ENCODE measurements at places on chromosomes 1 and 21.

- DNase-seq = no peak
These were observed 12.8 kb upstream of the CAMK1G start for GRCh38 chr1:209570743-209571142.

DNA sequence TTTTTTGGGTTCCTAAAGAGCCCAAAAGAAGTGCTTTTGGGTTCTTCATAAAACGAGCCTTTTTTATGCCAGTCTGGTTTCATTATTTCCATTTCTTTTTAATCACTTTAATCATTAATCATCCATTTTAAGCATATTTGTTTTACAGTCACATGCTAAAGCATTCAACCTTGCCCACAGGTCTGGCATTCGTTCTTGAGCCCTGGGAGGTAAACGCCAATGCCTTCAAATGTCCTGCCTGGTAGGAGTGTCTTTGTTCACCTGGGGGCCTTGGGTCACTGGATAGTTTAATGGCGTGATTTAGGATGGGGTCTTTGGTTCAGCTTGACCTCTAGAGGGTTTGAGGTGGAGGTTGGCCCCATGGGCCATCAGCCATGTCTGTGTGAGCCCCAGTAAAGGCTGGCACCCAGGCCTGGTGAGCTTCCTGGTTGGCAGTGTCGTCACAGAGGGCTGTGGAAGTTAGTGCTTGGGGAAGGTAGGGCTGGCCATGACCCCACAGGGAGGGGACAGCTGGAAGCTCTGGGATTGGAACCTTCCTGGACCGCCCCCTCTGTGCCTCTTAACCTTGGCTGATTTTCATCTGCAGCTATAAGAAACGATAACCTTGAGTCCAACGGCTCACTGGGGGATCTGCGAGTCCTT is 20.2 kb downstream of the C1orf174 start:
- no peak for DNase-seq

- DNase-seq = no peak
These were observed 54.9 kb downstream of the ADAMTS1 start for GRCh38 chr21:26790296-26790695.

DNA sequence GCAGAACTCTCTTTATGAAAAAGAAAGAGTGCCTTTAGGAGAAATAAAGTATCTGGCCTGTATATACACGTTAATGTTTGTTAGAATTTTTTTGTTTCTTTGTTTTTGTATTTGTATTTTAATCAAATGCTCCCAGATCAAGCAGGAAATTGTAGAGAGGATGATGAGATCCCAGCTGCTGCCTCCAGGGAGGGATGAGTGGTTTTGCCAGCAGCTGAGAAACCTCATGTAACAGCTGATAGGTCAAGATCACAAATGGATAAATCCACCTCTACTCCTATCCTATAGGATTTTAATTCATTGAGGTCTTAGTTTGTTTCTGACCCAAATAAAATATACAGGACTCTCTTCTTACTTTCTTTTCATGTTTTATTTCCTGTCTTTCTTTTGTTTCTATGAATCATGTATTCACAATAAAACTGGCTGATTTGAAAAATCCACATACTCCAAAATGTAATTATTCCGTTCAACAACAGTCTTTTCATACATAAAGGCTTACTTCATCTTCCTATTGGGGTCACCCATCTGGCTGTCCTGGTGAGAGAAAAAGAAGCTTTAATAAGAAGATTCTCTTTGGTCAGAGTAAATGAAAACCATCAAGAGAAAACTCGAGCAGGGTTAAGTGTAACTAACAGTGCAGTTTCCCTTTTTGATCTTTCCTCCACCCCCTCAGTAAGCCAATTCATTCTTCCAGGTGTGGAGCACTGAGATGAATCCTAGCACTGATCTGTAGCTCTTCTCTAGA is 129.3 kb upstream of the PLPPR5 start:
- no peak for DNase-seq

DNA sequence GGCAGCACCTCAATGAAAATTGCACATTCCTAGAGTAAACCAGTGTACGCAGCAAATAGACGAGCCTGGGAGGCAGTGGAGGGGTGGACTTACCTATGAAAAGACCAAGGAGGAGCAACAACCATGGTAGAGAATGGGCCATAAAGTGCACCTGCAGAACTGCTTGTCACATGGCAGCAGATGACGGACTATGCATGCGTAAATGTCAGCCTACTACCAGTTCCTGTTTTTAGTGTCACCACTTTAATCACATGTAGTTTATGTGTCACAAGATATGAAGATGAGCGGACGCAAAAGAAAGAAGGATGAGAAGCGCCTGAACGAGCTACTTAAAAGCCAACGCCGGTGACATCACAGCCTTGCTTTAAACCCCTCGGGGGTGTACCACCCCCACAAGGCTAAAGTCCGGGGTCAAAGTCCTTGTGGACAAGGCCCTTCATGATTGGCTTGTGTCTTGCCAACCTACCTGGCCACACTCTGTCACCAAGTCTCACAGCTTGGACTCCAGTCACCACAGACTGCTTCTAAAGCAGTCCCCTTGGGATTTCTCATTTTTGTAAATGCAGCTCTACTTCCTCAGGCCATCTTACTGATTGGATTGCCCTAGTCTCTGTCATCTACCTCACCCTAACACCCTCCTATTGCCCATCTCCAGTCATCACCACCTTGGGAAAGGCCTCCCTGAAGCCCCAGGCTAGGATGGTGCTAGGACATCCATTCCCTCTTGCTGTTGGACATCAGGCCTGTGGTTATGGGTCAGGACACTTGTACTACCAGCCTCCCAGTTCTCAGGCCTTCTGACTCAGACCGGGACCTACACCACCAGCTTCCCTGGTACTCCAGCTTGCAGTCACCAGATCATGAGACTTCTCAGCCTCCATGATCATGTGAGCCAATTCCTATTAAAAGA is 6.0 kb upstream of the LY9 start:
- DNase-seq = no peak

DNA sequence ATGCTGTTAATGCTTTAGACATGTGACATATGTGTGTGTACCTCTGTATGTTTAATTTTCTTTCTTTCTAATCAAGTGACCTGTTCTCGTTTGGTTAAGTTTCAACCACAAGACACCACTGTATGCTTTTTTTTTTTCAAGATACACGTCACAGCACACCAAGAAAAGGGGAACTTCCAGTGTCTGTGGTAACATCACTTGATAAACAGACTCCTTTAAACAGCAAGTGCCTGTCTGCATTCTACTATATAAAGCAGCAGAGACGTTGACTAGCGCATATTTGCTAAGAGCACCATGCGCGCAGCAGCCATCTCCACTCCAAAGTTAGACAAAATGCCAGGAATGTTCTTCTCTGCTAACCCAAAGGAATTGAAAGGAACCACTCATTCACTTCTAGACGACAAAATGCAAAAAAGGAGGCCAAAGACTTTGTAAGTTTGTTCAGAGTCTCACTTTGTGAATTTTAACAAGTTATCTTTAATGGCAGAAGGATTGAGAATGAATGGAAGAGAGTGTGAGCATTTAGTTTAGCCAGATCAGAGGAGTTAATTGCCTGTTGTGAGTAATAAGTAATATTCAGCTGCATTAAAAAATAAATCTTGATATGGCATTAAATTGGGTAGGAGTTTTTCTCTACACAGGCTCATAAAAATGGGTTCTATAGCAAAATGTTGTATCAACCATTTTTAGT is at the start of gene RGS1:
TSS of gene RGS1 (plus strand) at position 275 of the 691 bp plus-strand sequence. CDS start at position 295, 20 bp downstream.
- no peak for DNase-seq

- DNase-seq = peak; percentile 51
These were observed 31.1 kb upstream of the ZBTB40 start for GRCh38 chr1:22420455-22421053.

DNA sequence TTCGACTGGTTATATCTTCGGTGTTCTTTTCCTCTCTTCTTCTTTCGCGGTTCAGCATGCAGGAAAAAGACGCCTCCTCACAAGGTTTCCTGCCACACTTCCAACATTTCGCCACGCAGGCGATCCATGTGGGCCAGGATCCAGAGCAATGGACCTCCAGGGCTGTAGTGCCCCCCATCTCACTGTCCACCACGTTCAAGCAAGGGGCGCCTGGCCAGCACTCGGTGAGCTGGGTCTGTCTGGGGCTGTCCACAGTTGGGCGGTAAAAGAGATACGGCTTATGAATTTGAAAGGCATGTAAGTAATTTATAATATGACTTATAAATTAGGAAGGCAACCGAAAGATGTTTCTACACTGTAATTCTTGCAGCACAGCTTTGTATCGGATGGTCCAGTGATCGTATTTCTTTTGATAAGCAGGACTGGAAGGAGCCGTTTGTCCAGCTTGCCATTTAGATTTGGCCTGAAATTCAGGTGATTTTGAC is 334 bp downstream of the CTH start:
- no peak for DNase-seq

Data from NCI-H526 (cell line).